ENCODE measurements at places on chromosomes 2 and 18.

GRCh38 chr2:186031229-186031628 is 292.6 kb downstream of the FSIP2 start:
- no peak for DNase-seq
- H3K36me3 ChIP-seq: no peaks in the 10 kb centered on the region
- no peak overlapping the region for H3K27ac ChIP-seq
- H3K27me3 ChIP-seq: no peaks in the 10 kb centered on the region
- H3K4me3 ChIP-seq: no peak overlapping the region

DNA sequence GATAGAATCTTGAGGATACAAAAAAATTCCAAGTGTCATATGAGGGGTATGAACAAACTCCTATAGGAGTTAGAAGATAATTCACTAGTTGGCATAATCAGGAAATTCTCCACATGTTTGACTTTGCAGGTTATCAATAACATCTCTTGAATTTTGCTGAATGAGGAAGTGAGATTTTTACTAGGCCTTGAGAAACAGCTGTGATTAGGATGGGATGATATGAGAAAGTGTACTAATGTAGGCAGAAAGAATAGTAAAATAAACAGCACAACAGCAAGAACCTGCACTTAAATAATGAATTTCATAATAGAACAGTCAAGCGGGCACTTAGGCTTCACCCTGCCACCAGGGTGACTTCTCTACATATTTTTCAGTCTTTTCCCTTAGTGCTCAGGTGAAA is 570.8 kb upstream of the CRIM1 start:
- H3K4me1 ChIP-seq: no peaks in the 10 kb centered on the region
- H3K27me3 ChIP-seq: no peaks in the 10 kb centered on the region

DNA sequence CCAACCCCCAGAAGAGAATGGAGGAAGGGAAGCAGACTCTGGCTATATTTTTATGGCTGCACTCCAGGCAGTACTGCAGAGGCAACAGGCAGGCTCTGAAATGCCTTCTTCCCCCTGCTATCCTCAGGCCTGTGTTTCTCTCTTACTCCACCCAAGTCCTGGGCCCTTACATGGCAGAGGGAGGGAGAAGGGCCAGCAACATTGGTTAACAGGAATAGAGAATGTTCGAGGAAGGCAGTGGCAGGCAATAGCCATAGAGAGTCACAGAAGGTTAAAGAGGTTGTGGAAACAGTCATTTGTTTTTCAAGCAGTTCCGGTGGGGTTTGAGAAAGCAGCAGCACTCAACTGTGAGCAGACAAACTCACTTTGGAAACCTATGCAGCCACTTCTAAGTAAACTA is 15.1 kb upstream of the DARS1 start:
- H3K4me1 ChIP-seq: no peaks in the 10 kb centered on the region
- no peak for DNase-seq
- no peaks in the 10 kb centered on the region for H3K36me3 ChIP-seq
- H3K27me3 ChIP-seq: no peaks in the 10 kb centered on the region
- no peak overlapping the region for H3K4me3 ChIP-seq

DNA sequence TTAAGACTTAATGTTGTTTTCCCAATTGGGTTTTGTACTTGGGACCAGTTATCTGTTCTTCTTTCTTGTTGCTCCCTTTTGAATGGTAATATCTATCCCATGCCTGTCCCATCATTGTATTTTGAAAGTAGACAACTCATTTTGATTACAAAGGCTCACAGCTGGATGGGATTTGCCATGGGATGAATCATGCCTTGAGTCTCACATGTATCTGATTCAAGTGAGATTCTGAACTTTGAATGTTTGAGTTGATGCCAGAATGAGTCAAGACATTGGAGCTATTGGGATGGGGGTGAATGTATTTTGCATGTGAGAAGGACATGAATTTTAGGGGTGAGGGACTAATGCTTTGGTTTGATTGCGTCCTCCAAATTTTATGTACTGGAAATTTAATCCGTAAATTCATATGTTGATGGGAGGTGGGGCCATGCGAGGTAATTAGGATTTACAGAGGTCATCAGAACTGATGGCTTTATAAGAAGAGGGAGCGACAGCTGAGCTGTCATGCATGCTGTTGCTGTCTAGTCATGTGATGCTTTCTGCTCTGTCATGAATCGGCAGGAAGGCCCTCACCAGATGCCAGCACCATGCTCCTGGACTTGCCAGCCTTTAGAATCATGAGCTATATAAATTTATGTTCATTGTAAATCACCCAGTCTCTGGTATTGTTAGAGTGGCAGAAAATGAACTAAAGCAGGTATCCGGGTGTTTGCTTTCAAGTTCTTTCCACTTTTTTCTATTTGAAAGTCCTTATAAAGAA is 741.3 kb upstream of the RAB6C start:
- H3K4me1 ChIP-seq: no peaks in the 10 kb centered on the region
- no peak overlapping the region for H3K27ac ChIP-seq
- DNase-seq: no peak
- H3K27me3 ChIP-seq: no peaks in the 10 kb centered on the region

DNA sequence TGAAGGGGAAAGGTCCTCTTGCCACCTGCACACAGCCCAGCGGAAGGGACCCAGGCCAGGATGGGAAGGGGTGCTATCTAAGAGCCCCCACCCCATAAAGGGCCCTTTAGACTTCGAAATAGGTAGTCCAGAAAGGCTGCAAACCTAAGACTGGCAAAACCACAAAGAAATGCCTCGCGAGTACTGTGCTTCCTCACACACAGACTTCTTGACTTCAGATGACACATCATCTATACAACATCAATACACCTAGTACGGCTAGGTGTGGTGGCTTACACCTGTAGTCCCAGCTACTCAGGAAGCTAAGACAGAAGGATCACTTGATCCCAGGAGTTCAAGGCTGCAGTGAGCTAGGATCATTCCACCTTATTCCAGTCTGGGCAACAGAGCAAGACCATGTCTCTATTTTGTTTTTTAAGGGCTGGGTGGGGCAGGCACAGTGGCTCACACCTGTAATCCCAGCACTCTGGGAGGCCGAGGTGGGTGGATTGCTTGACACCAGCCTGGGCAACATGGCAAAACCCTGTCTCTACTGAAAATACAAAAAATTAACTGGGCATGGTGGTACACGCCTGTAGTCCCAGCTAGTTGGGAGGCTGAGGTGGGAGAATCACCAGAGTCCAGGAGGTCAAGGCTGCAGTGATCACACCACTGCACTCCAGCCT is 125.8 kb downstream of the CABLES1 start:
- DNase-seq: no peak
- H3K36me3 ChIP-seq: no peaks in the 10 kb centered on the region
- no peak overlapping the region for H3K4me3 ChIP-seq
- H3K27ac ChIP-seq: peak overlapping the region; percentile 80

- H3K36me3 ChIP-seq: no peaks in the 10 kb centered on the region
- H3K27me3 ChIP-seq: no peaks in the 10 kb centered on the region
- H3K4me1 ChIP-seq: no peaks in the 10 kb centered on the region
- no peak for DNase-seq
- H3K27ac ChIP-seq: no peak overlapping the region
- no peak overlapping the region for H3K4me3 ChIP-seq
Observed at GRCh38 chr2:119792907-119793312, 33.2 kb downstream of the PTPN4 start.

DNA sequence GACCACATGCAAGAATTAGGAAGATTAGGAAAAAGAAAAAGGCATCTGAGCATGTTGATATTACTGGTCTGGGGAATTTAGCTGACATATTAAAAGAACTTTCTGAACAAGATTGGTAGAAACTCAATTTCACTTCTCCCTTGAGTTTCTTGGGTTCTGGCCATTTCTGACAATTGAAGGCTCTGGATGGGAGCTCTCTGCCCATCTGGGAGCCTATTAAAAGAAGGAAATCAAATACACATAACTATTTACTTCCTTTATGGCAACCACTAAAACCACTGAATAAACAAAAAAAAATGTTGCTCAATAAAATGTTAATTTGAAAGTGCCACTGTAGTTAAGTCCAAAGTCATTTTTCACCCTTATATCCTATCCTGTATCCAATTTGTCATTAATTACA is 216.8 kb upstream of the HNMT start:
- no peaks in the 10 kb centered on the region for H3K4me1 ChIP-seq
- no peak overlapping the region for H3K27ac ChIP-seq
- no peak for DNase-seq
- no peak overlapping the region for H3K4me3 ChIP-seq
- H3K36me3 ChIP-seq: no peaks in the 10 kb centered on the region

- H3K36me3 ChIP-seq: no peaks in the 10 kb centered on the region
- no peak for DNase-seq
- no peak overlapping the region for H3K4me3 ChIP-seq
- no peak overlapping the region for H3K27ac ChIP-seq
Observed at GRCh38 chr18:47882641-47883040, 47.8 kb downstream of the SMAD2 start.

GRCh38 chr2:204026294-204026693 is 89.7 kb downstream of the ICOS start:
- no peaks in the 10 kb centered on the region for H3K4me1 ChIP-seq
- H3K27me3 ChIP-seq: no peaks in the 10 kb centered on the region
- no peak for DNase-seq
- H3K36me3 ChIP-seq: no peaks in the 10 kb centered on the region
- H3K4me3 ChIP-seq: no peak overlapping the region

DNA sequence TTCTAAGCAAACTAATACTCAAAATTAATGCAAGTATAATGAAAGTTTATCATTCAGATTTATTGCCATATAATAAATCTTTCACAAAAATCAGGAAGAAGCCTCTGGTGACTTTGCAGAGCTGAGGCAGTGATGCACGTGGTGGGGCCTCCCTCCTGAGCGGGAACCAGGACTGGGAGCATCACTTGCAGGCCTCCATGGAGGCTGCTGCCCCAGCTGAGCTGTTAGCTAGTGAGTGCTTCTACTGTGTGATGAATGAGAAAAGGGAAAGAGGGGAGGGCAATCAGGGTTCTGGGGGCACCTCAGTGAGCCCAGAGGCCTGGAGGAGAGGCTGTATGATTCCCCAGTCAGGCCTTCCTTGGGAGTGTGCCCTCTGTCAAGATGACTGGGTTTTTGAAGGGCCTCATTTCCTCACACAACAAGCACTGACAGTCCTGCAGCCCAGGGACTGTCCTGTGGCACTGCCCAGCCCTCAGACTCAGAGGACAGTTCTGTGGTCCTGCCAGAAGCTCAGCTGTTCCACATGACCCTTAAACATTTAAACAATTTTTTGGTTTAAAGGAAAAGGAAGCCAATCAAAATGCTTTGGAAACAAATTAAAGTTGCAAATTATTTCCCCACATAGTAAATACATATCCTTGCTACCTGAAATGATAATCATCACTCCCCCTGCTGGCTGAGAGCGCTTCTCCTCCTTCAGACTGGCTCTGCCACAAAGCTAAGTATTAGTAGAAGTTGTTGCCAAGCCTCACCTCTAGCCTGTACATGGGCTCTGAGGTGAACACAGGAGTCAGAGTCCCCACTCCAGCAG is 90.9 kb upstream of the SMAD7 start:
- DNase-seq: peak; percentile 44
- peaks cover 9% of the 10 kb centered on the region for H3K36me3 ChIP-seq
- H3K4me3 ChIP-seq: no peak overlapping the region
- H3K4me1 ChIP-seq: no peaks in the 10 kb centered on the region

DNA sequence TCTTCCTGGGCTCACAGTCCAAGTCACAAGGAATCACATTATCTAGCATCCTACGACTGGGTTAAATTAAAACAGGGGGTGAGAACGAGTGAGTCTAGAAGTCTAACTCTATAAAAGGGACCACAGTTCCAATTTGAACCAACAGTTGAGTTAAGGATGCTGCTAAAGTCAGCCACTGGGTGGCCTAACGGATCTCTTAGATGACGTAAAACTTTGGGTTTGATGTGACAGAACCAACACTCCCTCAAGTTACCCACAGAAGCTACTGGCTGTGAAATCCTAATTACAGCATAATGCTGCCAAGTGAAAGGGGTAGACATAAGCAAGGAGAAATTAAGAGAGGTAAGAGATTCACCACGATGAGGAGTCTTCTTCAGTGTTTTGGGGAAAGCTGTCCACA is 32.7 kb upstream of the RUFY4 start:
- H3K27ac ChIP-seq: no peak overlapping the region
- no peaks in the 10 kb centered on the region for H3K27me3 ChIP-seq
- no peaks in the 10 kb centered on the region for H3K36me3 ChIP-seq
- no peaks in the 10 kb centered on the region for H3K4me1 ChIP-seq
- no peak for DNase-seq
- H3K4me3 ChIP-seq: no peak overlapping the region

- no peaks in the 10 kb centered on the region for H3K36me3 ChIP-seq
- peaks cover 4% of the 10 kb centered on the region for H3K4me1 ChIP-seq
- DNase-seq: no peak
- H3K27ac ChIP-seq: no peak overlapping the region
- H3K4me3 ChIP-seq: no peak overlapping the region
Observed at GRCh38 chr2:121151311-121152109, 133.5 kb downstream of the TFCP2L1 start.

DNA sequence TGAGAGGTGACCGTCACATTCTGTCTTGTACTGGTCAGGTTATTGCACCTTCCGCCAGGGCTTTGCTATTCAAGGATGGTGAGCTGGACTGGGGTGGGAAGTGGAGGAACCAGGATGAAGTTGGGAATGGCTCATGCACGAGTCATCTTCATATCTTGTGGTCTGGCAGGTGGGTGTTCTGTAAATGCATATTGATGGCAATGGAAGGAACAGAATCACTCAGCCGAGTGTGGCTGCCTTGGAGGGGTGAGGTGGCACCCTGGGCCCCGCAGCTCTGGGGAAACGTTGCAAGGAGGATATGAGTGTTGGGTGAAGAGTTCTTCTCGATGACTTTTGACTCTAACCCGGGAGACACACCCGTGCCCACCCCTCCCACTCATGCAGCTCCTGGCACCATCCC is 1.2 kb downstream of the NEU2 start:
- H3K4me1 ChIP-seq: no peaks in the 10 kb centered on the region
- H3K36me3 ChIP-seq: no peaks in the 10 kb centered on the region
- H3K27ac ChIP-seq: no peak overlapping the region
- H3K27me3 ChIP-seq: no peaks in the 10 kb centered on the region

DNA sequence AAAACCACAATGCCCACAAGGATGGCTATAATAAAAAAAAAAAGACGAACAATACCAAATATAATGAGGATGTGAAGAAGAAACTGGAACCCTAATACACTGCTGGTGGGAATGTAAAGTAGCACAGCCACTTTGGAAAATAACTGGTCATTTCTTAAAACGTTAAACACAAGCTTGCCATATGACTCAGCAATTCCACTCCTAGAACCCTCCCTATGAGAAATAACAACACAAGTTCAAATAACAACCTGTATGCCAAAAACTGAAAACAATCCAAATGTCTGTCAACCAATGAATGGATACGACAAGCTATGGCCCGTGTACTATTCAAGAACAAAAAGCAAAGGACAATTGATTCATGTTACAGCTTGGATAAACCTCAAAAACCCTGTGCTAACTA is 7.0 kb upstream of the ALPK2 start:
- DNase-seq: no peak
- no peak overlapping the region for H3K27ac ChIP-seq
- no peaks in the 10 kb centered on the region for H3K27me3 ChIP-seq
- H3K4me3 ChIP-seq: no peak overlapping the region

- peak overlapping the region; percentile 87 for H3K27ac ChIP-seq
- no peaks in the 10 kb centered on the region for H3K27me3 ChIP-seq
- no peaks in the 10 kb centered on the region for H3K36me3 ChIP-seq
- peaks cover 21% of the 10 kb centered on the region for H3K4me1 ChIP-seq
- H3K4me3 ChIP-seq: no peak overlapping the region
Observed at GRCh38 chr18:54830260-54830659, 2.0 kb downstream of the RAB27B start.

GRCh38 chr2:239466755-239467271 is 66.0 kb upstream of the HDAC4 start:
- H3K27me3 ChIP-seq: no peaks in the 10 kb centered on the region
- DNase-seq: no peak
- H3K4me3 ChIP-seq: no peak overlapping the region
- no peak overlapping the region for H3K27ac ChIP-seq
- H3K36me3 ChIP-seq: no peaks in the 10 kb centered on the region

- H3K36me3 ChIP-seq: no peaks in the 10 kb centered on the region
- no peaks in the 10 kb centered on the region for H3K27me3 ChIP-seq
- H3K4me3 ChIP-seq: no peak overlapping the region
- no peak for DNase-seq
- no peaks in the 10 kb centered on the region for H3K4me1 ChIP-seq
Observed at GRCh38 chr2:8546612-8547283, 135.1 kb upstream of the ID2 start.

Measured in pancreas (tissue), 10 donors.